Activated CD4-positive, alpha-beta memory T cell treated with anti-CD3 and anti-CD28 coated beads, Interleukin-2, amount 10 ng/mL, durations not matched to agents 7 days and 5 days (primary cell): ENCODE measurements at places on chromosomes 13 and 19.

GRCh38 chr19:2424686-2425621, 2.4 kb downstream of the TIMM13 start:
- no peak overlapping the region for H3K4me3 ChIP-seq
- H3K36me3 ChIP-seq = peaks cover 12% of the 10 kb centered on the region
- H3K4me1 ChIP-seq = peaks cover 17% of the 10 kb centered on the region

GRCh38 chr13:47252627-47253026, 355.8 kb upstream of the HTR2A start:
- H3K4me3 ChIP-seq = no peak overlapping the region
- DNase-seq = no peak
- H3K4me1 ChIP-seq = no peaks in the 10 kb centered on the region
- no peak overlapping the region for H3K27ac ChIP-seq
- no peaks in the 10 kb centered on the region for H3K27me3 ChIP-seq
- H3K36me3 ChIP-seq = no peaks in the 10 kb centered on the region

DNA sequence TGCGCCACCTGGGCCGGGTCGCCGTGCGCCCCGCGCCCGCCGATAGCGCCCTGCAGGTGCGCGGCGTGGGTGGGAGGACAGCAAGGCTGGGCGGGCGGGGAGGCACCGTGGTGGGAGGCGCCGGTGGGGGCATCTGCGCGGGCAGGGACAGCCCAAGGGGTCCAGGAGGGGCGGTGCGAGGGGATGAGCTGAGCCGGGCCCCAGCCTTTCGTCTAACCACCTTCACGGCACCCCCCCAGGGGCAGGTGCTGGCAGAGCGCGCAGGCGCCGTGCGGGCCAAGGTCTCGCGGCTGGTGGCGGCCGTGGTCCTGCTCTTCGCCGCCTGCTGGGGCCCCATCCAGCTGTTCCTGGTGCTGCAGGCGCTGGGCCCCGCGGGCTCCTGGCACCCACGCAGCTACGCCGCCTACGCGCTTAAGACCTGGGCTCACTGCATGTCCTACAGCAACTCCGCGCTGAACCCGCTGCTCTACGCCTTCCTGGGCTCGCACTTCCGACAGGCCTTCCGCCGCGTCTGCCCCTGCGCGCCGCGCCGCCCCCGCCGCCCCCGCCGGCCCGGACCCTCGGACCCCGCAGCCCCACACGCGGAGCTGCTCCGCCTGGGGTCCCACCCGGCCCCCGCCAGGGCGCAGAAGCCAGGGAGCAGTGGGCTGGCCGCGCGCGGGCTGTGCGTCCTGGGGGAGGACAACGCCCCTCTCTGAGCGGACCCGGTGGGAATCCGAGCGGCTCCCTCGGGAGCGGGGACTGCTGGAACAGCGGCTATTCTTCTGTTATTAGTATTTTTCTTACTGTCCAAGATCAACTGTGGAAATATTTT, 3.1 kb downstream of the KISS1R start:
- H3K36me3 ChIP-seq = no peaks in the 10 kb centered on the region
- H3K27ac ChIP-seq = peak overlapping the region; percentile 65
- H3K27me3 ChIP-seq = peaks cover 8% of the 10 kb centered on the region
- peak overlapping the region; percentile 73 for H3K4me3 ChIP-seq

DNA sequence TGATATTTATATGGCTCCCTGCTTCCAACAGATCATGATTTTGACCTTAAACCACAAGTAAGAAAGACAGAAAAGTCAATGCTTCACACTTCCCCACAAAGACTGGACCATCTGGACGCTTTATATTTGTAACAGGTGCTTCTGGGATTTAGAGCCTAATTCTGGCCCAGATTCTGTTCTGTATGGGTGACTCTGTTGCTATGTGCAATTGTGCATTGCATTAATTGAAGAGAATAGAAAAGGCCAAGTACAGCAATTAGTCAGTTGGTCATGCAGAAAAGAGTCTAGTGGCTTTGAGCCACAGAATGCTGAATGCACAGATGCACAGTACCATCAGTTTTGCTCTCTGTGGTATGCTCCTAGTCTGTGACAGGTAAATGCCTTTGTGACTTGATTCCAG, 657.4 kb upstream of the ATXN8OS start:
- DNase-seq = no peak
- H3K27me3 ChIP-seq = no peaks in the 10 kb centered on the region
- H3K27ac ChIP-seq = no peak overlapping the region

DNA sequence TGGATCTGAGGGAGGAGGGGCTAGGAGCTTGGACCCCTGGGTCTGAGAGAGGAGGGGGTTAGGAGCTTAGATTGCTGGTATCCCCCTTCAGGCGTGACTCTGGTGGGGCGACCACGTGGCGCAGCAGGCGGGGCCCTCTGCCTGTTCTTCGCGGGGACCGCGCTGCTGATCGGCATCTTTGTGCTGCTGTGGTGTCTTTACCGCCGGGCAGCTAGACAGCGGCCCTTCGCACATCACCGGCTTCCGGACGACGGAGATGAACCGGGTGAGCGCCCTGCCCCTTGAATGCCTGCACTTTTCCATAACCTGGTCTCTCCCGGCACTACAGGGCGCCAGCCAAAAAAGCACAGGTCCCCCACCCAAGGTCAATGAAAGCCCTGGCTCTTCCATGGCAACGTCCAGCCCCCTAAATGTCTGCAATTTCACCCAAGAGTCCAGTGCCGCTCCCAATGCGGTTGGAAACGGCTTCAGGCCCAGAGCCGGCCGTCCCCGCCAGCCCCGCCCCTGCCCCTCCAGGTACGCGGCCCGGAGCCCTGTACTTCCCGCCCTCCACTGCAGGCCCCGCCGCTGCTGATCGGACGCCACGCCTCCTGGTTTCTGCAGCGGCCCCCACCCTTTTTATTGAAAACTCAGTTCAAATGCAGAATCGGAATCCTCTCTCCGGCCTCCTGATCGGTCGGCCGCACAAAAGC, 2.8 kb downstream of the GFY start:
- no peaks in the 10 kb centered on the region for H3K36me3 ChIP-seq
- peak; percentile 41 for DNase-seq
- H3K4me1 ChIP-seq = peaks cover 50% of the 10 kb centered on the region
- peaks cover 84% of the 10 kb centered on the region for H3K27me3 ChIP-seq
- H3K4me3 ChIP-seq = peak overlapping the region; percentile 13

GRCh38 chr13:56953965-56954364, 186.8 kb upstream of the PRR20A start:
- no peaks in the 10 kb centered on the region for H3K36me3 ChIP-seq
- H3K4me1 ChIP-seq = no peaks in the 10 kb centered on the region
- H3K27ac ChIP-seq = no peak overlapping the region
- no peaks in the 10 kb centered on the region for H3K27me3 ChIP-seq

DNA sequence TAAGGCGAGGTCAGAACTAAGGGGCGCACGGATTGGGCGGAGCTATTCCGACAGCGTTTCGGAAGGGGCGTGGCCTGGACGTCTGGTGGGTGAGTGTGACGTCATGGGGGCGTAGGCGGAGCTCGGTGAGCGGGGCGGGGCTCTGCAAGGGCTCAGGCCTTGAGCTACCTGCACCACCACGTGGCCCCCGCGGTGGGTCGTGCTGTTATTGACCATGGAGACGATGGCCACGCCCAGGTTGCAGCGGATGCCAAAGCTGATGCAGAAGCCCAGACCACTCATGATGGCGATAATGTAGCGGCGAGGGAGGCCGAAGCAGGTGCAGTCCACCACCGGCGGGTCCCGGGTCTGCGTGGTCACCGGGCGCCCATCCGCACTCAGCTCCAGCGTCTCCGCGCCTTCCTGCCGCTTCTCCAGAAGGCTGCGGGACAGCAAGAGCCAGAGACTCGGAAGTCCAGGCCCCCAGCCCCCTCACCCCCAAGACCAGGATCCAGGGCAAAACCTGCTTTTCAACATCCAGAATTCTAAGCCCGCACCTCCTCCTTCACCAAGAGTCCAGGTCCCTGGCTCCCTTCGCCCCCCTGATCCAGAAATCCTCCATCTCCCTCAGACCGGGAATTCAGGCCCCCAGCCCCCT, 4.8 kb downstream of the SLC17A7 start:
- peaks cover 87% of the 10 kb centered on the region for H3K27me3 ChIP-seq
- no peak overlapping the region for H3K27ac ChIP-seq
- H3K4me3 ChIP-seq = no peak overlapping the region
- DNase-seq = peak; percentile 70

DNA sequence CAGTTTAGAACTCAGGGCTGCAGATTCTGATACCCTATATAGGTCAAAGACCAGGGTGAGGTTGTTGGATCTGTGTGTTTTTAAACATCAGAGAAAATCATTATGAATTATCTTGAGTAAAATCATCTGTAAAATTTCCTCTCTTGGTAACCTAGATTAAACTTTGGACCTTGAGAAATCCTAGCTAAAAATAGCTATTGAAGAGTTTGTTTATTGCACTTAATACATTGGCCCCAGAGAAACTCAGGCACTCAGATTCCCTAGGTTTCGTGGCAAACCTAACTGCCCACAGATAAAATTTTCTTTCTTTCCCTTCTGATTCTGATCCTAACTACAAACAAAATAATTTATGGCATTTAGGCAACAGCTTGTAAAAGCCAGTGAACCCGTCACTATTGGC, 102.3 kb downstream of the GPC6 start:
- H3K4me3 ChIP-seq = no peak overlapping the region
- no peak for DNase-seq
- no peaks in the 10 kb centered on the region for H3K36me3 ChIP-seq
- H3K27me3 ChIP-seq = no peaks in the 10 kb centered on the region
- H3K4me1 ChIP-seq = no peaks in the 10 kb centered on the region
- no peak overlapping the region for H3K27ac ChIP-seq

DNA sequence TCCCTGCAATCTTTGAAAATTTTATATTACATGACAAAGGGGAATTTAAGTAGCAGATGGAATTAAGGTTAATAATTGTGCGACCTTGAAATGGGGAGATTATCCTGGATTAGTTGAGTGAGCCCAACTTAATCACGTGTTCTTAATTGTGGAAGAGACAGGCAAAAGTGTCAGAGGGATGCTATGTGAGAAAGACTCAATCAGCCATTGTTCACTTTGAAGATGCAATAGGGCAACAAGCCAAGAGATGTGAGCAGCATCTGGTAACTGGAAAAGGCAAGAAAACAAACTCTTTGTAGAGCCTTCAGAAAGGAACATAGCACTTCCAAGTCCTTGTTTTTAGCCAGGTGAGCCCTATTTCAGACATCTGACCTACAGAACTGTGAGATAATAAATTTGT, 247.7 kb downstream of the SLITRK1 start:
- H3K4me3 ChIP-seq = no peak overlapping the region
- no peak for DNase-seq
- H3K27me3 ChIP-seq = no peaks in the 10 kb centered on the region
- no peaks in the 10 kb centered on the region for H3K4me1 ChIP-seq

DNA sequence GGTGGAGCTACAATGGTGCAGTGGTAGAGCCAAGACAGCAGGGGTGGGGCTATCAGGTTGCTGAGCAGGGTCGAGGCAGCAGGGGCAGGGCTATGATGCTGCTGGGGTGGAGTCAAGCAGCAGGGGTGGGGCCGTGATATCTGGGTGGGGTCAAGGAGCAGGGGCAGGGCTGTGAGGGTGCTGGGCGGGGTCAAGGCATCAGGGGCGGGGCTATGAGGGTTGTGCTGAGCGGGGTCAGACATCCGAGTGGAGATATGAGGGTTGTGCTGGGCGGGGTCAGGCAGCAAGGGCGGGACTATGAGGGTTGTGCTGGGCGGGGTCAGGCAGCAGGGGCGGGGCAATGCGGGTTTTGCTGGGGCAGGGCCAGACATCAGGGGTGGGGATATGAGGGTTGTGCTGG, 14.7 kb downstream of the HCN2 start:
- H3K27me3 ChIP-seq = no peaks in the 10 kb centered on the region
- no peaks in the 10 kb centered on the region for H3K4me1 ChIP-seq
